ENCODE measurements at places on chromosomes 2 and 18. TPM values are rescaled to one million over a fixed set of nuclear protein-coding genes. Genes with fewer than 3 reads are reported as not detected.
A peak's percentile ranks its signal among the peaks of the same experiment; 100 is the strongest.

CD8B2 gene
- not detected for total RNA-seq

CHRND gene
- not detected for total RNA-seq

DES gene
- total RNA-seq = 13,356 TPM

TIGD1 gene
- 2.0 TPM for total RNA-seq

DNA sequence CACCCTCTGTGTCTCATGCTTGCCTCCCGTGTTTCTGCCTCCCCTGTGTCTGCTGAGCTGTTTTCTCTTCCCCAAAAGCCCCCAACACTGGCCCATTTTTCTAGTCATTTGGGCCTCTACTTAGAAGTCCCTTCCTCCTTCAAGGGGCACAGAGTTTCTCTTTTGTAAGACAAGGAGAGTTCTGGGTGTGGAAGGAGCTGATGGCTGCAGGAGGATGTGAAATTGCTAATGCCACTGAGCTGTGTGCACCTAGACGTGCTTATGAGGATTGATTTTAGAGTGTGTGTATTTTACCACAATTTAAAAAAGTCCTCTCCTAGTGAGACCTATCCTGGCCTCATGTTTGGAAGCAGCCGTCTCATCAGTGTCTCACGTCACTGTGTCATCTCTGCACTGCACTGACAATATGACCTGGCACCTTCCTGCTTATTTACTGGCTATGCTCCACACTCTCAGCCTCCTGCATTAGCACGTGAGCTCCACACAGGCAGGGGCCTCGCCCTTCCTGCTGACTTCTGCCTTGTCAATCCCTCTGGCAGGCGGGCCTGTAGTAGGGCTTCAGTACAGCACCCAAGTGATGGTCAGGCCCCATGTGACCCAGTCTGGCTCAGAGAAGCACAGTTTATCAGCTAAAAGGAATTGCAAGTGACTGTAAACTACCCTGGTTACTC is 8.0 kb upstream of the MBP start:
- peak; percentile 75 for DNase-seq

- DNase-seq = no peak
Observed at GRCh38 chr2:219207134-219207883, 727 bp downstream of the ZFAND2B start.

DNA sequence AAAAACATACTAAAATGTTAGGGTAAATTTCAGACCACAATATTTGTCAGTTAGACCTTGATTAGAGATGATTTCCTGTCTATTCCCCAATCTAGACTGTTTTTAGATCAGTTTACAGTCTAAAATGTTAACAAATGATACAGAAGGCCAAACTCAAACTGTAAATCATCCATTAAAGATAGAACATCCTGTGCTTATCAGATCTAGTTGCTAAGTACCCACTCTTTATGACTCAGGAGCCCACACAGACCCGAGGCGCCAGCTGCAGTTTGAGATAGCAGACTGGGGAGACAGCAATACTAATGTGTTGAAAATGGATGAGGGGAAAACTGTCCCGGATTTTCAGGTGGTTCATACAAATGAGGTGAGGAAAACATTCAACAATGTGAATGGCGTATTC is 113.3 kb downstream of the SCG2 start:
- no peak for DNase-seq

- DNase-seq = no peak
Observed at GRCh38 chr2:140550821-140551220, 1580.0 kb downstream of the LRP1B start.
